ENCODE measurements at places on chromosomes 1 and 21.

DNA sequence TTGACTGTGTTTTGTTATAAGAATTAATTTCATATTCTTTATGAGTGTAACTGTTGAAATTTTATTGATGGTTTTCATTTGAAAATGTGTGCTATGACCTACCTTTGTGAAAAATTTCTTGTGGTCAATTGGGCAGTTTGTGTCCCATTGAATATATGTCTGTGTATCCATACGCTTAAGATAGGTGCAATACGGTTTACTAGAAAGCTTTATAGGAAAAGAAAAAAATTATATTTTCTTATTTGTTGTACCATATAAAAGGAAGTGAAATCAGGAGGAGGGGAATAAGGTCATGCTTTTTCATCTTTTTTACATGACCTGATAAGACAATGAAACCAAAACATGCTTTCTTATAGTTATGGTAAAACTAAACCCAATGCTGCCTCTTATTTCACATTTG is 807.7 kb downstream of the USP25 start:
- DNase-seq = no peak

GRCh38 chr1:112188611-112189010 is 199.1 kb upstream of the KCND3 start:
- DNase-seq = no peak

GRCh38 chr21:38505654-38506523 is 7.6 kb upstream of the ERG start:
- no peak for DNase-seq

DNA sequence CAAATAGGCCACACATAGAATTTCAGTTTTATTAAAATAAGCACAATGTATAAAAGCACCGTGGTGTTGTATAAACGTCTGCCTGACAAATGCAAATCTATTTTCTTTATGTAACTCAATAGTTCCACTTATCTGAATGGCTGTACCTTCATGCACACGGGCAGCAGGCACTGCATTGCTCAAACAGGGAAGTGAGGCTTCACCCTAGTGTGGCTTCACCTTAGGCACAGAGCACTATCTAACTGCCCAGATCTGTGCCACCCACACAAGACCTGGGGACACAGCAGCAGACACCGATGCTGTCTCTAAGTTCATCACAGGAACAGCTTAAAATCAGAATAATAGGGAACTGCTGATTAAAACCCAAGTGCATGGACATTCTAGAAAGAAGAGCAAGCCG is 6.0 kb upstream of the KNCN start:
- DNase-seq = no peak

GRCh38 chr1:90387805-90388204 is 329.3 kb downstream of the BARHL2 start:
- no peak for DNase-seq

DNA sequence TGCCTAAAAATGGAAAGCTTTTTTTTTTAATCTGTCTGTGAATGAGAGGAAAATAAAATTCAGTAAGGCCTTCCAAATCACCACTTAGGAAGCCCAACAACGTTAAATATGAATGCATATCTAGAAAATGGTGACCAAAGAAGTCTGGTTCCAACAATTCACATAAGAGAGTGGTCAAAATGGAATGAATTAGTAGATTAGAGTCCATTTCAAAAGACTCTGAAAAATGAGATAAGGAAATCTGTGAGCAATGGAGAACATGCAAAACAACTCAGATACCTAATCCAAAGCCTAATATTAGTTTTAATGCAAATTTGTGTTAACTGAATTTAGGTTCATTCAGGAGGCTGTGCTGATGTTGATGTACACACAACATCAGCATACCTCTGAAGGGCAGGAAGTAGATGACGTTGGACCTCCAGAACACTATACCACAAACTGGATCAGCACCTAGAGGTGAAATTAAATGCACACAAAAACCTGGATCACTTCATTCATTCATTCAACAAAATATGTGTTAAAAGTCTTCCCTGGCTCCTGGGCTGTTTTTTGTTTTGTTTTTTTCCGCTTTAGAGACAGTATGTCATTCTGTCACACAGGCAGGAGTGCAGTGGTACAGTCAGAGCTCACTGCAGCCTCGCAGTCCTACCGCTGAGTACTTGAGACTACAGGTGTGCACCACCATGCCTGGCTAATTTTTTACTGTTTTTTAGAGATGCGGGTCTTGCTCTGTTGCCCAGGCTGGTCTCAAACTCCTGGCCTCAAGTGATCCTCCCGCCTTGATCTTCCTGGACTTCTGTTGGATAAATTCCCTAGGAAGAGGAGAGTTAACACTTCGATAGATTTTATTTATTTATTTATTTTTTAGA is 4.9 kb upstream of the BRWD1 start:
- DNase-seq = no peak

DNA sequence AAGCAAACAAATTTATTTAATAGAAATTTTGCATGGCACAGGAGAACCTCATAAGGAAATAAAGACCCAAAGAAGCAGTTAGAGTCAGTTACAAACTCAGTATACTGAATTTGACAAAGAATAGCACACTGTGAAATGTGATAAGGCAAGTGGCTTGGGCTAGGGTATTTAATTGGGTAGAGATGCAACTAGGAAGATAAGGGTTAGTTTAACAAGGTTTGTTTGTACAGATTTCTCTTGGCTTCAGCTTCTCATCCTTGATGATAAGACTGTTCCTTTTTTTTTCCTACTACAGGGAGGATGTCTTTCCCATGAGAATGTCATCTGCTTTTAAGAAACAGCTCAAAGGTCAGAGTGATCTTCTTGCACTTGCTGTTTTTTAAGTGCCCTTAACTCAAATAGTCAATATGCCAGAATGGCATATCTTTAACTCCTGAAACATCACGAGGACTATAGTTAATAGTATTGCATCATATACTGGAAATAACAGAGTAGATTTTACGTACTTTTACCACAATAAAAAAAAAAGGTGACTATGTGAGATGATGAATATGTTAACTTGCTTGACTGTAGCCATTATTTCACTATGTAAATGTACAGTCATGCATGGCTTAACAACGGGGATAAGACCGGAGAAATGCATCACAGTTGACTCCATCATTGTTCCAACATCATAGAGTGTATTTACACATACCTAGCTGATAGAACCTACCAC is 9.2 kb upstream of the TRAF3IP3 start:
- no peak for DNase-seq

- no peak for DNase-seq
Measured at GRCh38 chr1:235025422-235025984, 103.1 kb downstream of the TOMM20 start.

DNA sequence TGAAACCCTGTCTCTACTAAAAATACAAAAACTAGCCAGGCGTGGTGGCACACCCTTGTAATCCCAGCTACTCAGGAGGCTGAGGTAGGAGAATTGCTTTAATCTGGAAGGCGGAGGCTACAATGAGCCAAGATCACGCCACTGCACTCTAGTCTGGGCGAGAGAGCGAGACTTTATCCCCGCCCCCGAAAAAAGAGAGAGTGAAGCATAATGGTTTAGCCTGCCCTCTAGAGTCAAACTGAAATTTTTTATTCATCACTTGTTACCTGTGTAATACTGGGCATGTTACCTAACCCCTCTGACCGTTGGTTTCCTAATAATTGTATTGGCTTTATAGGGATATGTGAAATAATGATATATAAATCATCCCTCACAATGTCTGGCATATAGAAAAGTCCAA is 18.8 kb downstream of the GPR52 start:
- DNase-seq = no peak

Measured in pulmonary artery endothelial cell (primary cell).